Left renal pelvis (tissue), 4 donors: ENCODE measurements at places on chromosomes 5 and 9. TPM values are rescaled to one million over a fixed set of nuclear protein-coding genes. Genes with fewer than 3 reads are reported as not detected.

The SLC6A3 gene
- polyA plus RNA-seq, result 0.14 TPM

DNA sequence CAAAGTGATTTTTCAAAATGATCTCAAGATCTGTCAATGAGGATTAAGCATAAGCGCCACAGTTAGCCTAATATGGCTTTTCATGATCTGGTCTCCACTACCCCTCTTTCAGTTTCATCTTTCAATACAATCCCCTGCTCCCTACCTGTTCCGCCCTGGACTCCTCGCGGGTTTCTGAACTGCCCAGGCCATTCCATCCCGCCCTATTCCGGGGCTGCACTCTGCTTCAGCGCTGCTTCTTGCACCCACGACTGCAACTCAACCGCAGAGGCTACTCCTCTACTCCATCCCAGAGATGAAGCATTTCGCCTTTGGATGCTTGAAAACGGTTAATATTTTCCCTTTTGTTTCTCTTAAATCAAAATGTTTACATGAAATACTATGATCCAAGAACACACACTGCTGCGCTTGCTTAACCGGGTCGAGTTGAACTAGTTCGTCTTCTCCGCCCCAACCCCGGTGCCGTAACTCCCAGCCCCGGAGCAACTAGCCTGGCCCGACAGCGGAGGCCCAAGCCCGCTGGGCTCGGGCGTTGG lies 716 bp upstream of the OTULIN start:
- no peak for DNase-seq

The GFRA3 gene
- 4.4 TPM for polyA plus RNA-seq

DNA sequence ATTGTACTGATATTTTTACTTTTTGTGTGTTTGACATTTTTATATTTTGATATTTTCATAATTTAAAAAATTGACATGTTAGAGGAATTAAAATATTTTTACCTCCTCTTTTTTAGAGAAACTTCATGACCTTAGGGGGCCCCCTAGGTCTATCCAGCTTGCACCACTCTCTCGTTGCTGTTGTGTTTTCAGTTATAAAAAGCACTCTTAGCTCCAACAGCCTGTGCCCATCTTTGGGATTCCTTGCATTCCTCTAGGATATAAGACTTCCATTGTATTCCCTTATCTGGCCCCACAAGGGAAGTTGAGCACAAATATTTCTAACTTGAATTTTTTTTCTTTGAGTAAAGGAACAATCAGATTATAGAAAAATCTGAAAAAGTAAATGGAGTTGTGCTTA lies 245.3 kb downstream of the SH3GL2 start:
- no peak for DNase-seq

GRCh38 chr5:172972552-172972951 lies 11.0 kb upstream of the ATP6V0E1 start:
- DNase-seq, result no peak

The C6 gene
- polyA plus RNA-seq, result 0.44 TPM

DNA sequence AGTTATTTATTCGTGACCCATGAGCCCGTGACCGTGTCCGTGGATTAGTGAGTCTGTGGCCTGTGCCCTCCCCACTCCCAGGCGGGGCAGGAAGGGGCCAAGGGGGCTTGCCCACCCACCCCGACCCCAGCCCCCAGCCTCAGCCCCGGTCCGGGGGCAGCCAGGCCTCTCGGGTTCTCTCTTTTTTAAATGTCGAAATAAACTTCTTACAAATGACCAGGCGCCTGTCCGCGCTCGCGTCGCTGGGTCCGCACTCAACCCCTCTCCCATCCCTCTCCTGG lies 7.6 kb downstream of the BARHL1 start:
- DNase-seq, result no peak

The WNK2 gene
- polyA plus RNA-seq, result 10.3 TPM

- no peak for DNase-seq
These were observed 8.3 kb upstream of the EEIG1 start for GRCh38 chr9:127989094-127989493.

DNA sequence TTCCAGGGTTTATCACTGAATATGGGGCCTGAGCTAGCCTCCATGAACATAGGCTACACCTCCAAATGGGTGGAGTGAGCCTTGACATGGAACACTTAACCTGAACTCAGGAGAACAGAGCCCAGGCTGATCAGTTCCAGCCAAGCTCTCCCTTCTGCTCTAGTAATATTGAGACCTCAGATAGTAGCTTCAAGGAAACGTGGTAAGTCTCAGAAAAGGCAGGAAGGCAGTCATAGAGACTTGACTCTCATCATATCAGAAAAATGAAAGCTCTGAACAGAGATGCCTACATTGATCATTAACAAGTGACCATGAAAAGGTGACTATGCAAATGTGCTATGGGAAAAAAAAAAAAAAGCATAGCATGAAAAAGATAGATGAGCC lies 40.5 kb upstream of the MYO10 start:
- DNase-seq, result no peak

DNA sequence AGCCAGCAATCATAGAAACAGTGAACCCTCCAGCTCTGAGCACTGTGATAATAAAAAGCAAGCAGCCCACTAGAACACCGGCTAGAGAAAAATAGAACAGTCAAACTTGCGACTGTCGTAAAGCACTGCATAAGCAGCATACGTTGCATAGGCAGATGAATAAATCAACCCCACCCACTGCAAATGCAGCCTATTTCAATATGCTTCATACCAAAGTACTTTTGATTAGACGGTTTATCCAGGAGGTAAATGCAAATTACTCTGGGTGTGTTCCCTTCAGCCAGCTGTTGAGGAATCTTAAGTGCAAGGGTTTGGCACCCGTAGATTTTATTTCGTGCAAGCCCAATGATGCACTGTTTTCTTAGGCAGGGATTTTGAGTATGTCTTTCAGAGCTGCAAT lies 32.1 kb upstream of the ANKRD18A start:
- no peak for DNase-seq

The LHX2 gene
- polyA plus RNA-seq, result 0.24 TPM

DNA sequence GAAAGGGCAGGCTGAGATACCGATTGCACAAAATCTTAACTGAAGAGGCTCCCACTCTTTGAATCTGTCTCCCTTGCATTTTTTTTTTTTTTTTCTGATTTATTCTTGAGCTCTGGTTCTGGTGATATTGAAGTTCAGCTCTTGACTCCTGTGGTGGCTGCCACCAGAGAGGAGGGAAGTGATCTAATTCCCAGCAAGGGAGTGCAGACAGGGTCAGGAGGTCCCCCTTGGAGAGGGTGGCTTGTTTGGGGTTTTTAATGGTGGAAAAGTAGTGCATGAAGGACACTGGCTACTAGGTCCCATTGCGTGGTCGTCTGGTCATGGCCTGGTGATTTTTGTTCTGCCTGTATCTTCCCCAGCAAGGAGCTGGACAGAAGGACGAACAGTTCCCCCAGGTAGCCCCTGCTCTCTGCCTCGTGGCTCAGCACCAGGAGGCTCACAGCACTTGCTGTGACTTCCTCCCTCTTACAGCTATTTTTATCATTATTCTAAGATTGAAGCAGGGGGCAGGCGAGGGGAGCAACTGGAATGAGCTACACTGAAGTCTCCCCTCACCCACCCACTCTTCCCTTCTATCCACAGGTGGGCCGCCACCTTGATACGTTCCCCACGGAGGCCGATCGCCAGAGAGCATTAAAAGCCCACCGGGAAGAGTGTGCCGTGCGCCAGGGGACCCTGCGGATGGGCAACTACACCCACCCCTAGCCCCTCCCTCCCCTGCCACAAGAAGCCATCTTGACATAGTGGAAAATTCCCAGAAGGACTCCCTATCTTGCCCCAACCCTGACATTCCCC lies 10.4 kb upstream of the BARHL1 start:
- no peak for DNase-seq

The ARHGEF28 gene
- 55.9 TPM for polyA plus RNA-seq
